C1 segment of cervical spinal cord (tissue), 14 donors: ENCODE measurements at places on chromosomes 5 and 9.

- no peak for DNase-seq
These were observed 173.7 kb downstream of the GABRB2 start for GRCh38 chr5:161372682-161373344.

- no peak for DNase-seq
These were observed 139.0 kb downstream of the RFX3 start for GRCh38 chr9:3386753-3387152.

DNA sequence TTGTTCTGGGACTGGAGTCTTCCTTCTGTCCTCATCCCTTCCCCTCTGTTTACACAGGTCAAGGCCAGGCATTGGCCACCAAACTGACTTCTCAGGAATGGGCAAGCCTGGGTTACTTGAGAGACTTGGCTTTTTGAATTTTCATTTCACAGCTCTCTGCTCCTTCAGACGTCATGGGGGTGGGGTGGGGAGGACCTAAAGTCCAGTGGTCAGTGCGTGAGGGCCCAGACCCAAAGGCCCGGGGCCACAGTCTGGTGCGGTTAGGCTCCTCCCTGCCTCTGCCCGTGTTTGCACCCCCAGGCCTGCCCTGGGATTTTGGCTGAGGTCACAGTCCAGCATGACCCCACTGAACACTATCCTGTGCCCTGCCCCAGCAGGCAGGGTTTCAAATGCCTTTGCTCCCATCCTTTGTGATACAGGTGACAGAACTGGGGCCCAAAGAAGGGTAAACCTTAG is 4.1 kb upstream of the CXXC5 start:
- no peak for DNase-seq

- DNase-seq = no peak
These were observed 18.4 kb upstream of the FOXI1 start for GRCh38 chr5:170087168-170087817.

DNA sequence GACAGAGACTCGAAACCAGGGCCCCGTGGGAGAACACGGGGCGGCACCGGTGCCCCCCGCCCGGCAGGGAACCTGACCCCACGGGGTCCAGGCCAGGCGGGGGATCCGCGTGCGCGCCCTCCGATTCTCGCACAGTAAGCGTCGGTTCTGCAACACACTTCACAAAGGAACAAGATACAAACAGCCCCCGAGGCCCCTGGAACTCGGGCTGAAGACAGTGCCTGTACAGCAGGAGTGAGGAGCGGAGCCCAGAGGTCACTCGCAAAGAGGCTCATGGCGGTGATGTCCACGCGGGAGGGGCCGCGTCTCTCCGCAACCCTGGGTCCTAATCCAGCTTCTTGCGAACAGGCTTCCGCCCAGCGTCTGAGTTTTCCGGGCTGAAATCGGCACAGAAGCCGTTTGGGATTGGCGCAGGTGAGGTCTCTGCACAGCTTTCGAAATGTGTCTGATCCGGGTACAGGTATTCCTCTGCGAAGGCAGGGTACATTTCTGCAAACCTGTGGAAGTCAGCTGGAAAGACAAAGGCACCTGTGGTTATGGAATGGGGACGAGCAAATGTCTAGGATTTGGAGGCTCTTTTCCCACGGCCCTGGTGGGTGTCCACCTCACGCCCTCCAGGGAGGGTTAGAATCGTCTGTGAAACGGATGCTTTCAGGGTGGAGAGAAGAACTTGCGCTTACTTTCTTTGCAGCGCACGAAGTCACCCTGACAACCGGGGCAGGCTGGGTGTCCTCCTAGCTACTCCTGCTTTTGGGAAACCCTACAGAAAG is 18.3 kb upstream of the SLC6A3 start:
- no peak for DNase-seq

- peak; percentile 70 for DNase-seq
These were observed 218.6 kb downstream of the PIK3R1 start for GRCh38 chr5:68433923-68434879.

DNA sequence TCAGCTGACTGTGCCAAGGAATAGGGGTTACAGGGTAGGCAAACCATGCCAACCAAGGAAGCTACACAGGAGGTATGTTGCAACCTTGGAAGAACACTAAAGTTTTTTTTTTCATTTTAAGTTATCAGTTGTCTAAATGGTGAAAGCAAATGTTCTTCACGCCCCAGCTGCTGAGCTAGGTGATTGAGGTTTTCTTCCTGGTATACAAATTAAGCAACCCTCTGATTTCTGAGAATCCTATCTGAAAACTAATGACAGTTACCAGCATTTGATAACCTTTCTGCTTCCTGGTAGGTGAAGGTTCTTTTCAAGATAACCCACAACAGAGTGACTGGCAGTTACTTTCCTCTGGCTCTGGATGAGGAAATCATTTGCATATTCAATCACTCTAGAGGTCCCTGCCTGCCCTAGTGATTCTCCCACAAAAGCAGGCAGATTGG is 194.9 kb downstream of the ATP10B start:
- no peak for DNase-seq

- DNase-seq = no peak
These were observed 191.0 kb downstream of the GLIS3 start for GRCh38 chr9:4108754-4109465.

DNA sequence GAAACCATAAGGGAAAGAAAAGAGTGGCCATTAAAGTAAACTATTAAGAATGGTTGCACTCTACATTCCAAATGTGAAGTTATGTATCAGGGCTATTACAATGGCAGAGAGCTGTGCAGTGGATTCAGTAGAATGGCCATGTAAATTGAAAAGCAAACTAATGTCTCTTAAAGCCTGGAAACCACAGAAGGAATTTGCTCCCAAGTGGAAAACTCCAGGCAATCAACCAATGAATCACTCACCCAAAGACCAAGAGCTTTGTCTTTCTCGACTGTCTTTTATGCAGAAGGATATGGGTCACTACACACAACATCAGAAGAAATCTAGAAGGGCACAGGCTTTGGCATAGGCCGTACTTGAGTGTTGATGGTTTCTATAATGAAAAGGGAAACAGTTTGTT is 114.9 kb downstream of the TLE1 start:
- no peak for DNase-seq

GRCh38 chr9:91334053-91334452 is 27.7 kb downstream of the AUH start:
- DNase-seq = no peak

GRCh38 chr9:134056483-134057306 is 11.1 kb downstream of the BRD3 start:
- no peak for DNase-seq

- peak; percentile 20 for DNase-seq
These were observed 271.9 kb upstream of the ADAMTS16 start for GRCh38 chr5:4868140-4868735.

- no peak for DNase-seq
These were observed 71.1 kb upstream of the NR3C1 start for GRCh38 chr5:143474616-143475015.

GRCh38 chr5:69528035-69528434 is 32.0 kb upstream of the GTF2H2C start:
- no peak for DNase-seq

DNA sequence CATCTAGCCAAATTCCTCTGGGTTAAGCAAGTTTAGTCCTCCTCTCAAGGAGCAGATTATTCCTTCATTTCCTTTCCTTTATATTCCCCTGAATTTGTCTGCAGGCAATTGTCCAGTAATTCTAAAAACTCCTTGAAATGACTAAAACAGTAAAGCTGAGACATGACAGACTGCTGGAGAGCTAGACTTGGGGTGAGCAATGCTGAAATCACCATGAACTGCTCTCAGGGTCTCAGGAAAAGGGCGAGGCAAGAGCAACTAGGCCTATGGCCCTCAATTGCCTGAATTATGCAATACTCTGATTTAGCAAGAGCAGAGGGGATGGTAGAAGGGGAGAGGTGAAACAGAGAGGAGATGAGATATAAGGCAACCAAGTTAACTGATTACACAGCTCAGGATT is 172.9 kb upstream of the NREP start:
- no peak for DNase-seq

- no peak for DNase-seq
These were observed 118.8 kb downstream of the TRIM36 start for GRCh38 chr5:115050866-115051265.

- DNase-seq = no peak
These were observed 1.1 kb upstream of the PROB1 start for GRCh38 chr5:139395844-139396640.

DNA sequence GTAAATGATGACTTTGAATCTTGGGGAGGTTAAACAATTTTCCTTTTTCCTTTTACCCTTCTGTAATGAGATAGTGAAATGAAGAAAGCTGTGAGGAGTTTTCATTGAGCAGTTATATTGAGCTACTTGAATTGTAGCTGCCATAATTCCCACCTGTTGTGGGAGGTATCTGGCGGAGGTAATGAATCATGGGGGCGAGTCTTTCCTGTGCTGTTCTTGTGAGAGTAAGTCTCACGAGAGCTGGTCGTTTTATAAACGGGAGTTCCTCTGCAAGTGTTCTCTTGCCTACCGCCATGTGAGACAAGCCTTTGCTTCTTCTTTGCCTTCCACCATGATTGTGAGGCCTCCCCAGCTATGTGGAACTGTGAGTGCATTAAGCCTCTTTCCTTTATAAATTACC is 258.4 kb downstream of the FER start:
- DNase-seq = no peak

GRCh38 chr5:58075907-58076306 is 384.0 kb downstream of the PLK2 start:
- no peak for DNase-seq

- no peak for DNase-seq
These were observed 5.9 kb upstream of the FOXD1 start for GRCh38 chr5:73454379-73455036.

- no peak for DNase-seq
These were observed 18.9 kb downstream of the MINAR2 start for GRCh38 chr5:129766798-129767197.

- no peak for DNase-seq
These were observed 250.1 kb downstream of the GAS1 start for GRCh38 chr9:86697213-86697612.
